Ureter (tissue), 1 donor: ENCODE measurements at places on chromosomes 4 and X. TPM values are rescaled to one million over a fixed set of nuclear protein-coding genes. Genes with fewer than 3 reads are reported as not detected.

DNA sequence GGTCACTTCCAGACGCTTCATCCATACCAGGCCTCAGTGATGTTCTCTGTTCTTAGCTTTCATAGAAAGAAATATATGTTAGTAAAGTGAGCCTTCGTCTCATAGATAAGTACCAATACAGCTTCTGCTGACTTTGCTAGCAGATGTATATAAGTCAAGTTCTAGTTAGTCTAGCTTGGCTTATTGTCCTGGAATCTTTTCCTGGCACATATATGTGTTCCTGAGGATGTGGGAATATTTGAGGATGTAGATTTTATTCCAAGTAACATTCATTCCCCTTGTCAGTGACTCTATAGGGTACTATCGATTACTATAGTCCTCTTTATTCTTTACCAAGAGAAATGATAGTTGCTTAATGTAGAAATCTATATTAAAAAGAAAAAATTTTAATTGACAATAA, 135.2 kb upstream of the FAM9C start:
- DNase-seq: no peak

Gene SH3TC1
- total RNA-seq: 87.0 TPM

Gene CXCL6
- 0.73 TPM for total RNA-seq

Gene BLTP1
- total RNA-seq: 109 TPM

Gene NALF2
- total RNA-seq: 2.0 TPM

GRCh38 chr4:83129264-83129663, 14.7 kb upstream of the PLAC8 start:
- no peak for DNase-seq

DNA sequence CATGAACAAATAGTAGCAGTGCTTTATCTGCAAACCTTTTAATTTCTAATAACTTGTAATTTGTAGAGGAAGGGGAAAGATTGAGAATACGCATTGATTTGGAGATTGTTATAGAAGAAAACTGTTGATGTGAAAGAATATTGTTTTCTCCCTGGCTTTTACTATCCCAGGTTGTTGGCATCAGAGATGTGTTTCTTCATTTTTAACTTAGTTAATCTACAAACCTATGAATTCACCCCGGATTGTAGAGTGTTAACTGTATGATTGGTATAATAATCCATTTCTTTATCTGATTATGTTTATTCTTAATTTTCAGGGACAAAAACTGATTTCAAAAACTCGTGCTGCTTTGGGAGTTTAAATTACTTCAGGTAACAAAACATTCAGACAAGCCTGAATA, 18.9 kb downstream of the AFP start:
- DNase-seq: no peak

GRCh38 chr4:177376024-177376423, 66.2 kb downstream of the AGA start:
- no peak for DNase-seq

DNA sequence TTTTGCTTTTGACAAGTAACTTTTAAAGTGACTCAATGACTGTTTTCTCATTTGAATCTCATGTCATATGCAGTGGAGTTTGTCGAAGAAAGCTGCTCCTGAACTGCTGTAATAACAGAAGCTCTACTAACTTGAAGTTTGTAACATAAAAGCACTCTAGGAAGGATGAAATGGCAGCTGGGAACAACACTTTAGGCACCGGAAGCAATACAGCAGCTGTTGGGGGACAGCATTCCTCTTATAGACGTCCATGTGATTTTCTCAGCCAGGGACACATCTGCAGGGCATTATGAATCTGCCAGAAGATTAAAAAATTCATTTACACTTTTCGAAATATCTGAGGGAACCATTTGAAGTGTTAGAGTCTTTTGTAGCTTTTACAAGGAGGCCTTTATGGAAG, 1035.8 kb downstream of the ADGRL3 start:
- DNase-seq: no peak

DNA sequence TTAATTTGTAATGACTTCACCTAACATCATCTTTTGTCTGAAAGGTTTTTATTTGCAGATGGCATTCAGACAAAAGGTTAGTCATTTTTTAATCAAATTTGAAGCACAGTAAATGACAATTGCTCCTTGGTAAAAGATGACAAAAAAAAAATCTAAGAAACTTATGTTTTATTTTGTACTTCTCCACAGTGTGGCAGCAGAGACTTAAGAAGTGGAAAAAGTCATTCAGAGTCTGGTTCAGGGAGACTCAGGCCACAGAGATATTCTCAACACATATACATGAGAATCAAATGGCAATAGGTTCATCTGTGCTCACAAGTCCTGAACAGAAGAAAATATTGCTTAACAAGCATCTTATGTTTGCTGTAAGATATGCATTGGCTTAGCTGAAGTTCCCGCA, 436.2 kb downstream of the KCNIP4 start:
- DNase-seq: no peak

DNA sequence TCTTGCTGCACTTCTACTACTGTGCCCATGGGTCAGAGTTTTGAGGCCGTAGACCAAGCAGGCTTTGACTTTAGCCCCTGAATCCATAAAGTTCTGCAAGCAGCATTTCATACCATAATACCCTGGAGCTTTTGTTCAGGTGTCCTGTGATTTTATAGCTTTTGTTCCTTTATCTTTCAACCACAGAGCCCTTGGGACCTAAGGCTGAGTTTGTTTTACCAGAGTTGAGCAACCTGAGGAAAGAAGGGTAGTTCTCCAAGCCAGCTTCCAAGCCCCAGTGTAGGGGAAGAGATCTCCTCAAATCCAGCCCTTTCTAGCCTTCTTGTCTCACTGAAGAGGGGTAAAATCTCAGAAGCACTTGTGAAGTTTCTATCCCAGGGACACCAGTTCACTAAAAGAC, 35.1 kb downstream of the MAGED2 start:
- no peak for DNase-seq

GRCh38 chr4:157219711-157220370, 687 bp upstream of the GRIA2 start:
- DNase-seq: no peak

DNA sequence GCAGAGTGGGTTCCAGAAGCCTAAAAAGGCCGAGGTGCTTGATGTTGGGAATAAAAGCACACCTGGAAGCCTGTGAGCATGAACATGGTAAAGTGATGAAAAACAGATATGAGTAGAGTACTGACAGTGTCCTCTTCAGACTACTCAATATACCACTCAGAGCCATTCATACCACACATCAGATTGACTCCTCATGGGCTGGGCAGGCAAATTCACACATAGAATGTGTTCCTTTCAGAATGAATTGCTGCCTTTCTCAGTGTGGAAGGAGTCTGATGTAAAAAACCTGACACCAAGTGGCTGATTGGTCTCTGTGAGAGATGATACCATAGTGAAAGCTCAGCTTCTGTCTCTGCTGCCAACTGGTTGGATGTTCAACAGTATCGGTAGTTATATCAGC, 442.7 kb downstream of the RAPGEF2 start:
- DNase-seq: no peak

Gene FGFBP2
- total RNA-seq: not detected

GRCh38 chr4:42453612-42454011, 56.3 kb downstream of the SHISA3 start:
- DNase-seq: no peak

DNA sequence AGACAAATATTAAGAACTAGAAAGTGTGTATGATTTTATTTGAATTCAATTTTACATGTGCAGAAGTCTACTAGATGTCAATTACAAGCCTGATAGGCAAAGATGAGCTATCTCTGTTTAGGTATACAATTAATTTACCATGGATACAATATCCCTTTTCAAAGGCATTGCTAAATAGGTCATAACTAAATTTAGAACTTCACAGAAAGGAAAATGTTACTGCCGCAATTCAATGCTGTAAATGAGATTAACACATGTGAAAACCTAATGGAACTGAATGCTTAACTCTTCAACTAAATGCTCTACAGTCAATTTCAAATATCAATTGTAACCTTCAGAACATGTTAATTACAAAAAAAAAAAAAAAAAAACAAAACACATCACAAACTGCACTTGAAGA, 14.6 kb downstream of the RAP2C start:
- no peak for DNase-seq

GRCh38 chr4:105923497-105924238, 28.4 kb downstream of the NPNT start:
- no peak for DNase-seq

Gene ETDB
- not detected for total RNA-seq

DNA sequence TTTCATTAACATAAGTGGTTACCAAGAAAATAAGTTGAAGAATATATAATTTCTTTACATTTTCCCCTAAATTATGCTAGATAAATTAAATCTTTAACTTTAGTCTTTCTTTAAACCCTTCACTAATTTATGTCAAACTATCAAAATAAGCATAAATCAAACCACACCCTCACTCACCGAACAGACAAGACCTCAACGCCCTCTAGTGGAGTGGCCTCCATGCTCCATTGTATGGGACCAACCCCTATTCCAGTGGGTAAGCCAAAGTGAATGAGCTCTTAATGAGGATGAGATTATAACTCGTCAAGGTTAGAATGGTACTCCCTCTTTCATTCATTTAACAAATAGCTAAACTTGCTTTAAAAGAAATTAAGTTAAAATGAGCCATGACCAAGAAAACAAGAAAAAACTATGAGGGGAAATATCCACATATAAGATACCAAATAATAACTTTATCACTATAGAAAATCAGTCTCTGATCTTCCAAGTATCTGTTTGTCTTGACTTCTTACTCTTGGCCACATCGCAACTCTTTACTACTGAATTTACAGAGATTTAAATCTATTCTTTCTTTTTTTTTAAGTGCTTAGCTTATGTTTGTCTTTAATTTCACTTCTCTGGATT, 15.6 kb upstream of the BBS12 start:
- peak; percentile 50 for DNase-seq

Gene SPARCL1
- 400 TPM for total RNA-seq

DNA sequence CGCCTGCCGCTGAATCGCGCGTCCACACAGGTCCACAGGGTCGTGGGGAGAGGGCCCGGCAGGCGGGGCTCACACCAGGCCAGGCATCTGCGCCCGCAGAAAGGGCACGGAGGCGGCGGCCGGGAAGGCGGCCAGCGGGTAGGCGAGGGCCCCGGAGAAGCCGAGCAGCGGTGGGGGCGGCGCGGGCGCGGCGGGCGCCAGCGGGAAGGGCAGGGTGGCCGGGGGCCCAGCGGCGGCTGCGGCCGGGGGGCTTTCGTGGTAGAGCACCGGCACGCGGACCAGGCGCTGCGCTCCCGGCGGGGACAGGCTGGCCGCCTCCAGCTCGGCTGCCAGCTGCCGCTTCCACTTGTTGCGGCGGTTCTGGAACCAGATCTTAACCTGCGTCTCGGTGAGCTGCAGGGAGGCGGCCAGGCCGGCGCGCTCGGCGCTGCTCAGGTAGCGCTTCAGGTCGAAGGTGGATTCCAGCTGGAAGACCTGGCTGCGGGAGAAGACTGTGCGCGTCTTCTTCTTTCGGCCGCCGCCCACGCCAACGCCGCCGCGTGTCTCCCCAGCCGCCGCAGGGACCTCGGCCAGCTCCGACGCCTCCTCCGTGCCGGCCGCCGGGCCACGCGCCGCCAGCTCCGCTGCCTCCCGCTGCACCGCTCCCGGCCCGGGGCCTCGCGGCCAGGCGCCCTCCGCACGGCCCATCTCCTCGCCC, 3.9 kb downstream of the HMX1 start:
- no peak for DNase-seq

Gene PRRG1
- 11.0 TPM for total RNA-seq

DNA sequence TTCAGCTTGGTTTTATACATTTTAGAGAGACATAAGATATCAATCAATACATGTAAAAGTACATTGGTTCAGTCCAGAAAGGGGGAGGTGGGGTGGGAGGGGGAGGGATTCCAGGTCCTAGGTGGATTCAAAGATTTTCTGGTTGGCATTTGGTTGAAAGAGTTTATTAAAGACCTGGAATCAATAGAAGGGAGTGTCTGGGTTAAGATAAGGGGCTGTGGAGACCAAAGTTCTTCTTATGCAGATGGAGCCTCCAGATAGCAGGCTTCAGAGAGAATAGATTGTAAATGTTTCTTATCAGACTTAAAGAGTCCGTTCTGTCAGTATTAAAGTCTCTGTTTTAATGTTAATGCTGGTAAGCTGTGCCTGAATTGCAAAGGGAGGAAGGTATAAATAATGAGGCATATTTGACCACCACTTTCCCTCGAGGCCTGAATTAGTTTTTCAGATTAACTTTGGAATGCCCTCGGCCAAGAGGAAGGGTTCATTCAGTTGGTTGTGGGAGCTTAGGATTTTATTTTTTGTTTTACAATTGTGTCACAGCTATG, 169.9 kb downstream of the AASDH start:
- DNase-seq: no peak

DNA sequence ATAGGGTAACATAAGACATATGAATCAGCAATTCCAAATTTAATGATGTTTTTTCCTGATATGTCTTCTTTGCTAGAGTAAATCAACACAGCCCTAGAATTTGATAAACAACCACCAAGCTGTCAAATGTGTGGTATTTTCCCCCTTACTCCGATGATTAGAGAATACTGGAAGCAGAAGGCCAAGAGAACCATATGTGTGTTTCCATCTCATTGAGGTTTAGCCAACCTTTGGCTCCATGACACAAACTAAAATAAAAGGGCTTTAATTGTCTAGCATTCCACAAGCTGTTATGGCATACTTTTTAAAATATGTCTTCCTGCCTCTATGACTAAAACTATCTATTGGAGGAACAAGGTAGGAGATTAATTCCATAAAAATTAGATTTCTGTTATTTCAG, 1222.4 kb upstream of the AGA start:
- no peak for DNase-seq

- DNase-seq: no peak
These were observed 4.2 kb downstream of the PDE6B start for GRCh38 chr4:629636-629914.

Gene PNPLA4
- total RNA-seq: 31.8 TPM

GRCh38 chr4:117664706-117665444, 369.4 kb upstream of the NDST3 start:
- DNase-seq: no peak

Gene GYG2
- 4.9 TPM for total RNA-seq

- no peak for DNase-seq
These were observed 44.5 kb upstream of the PGRMC2 start for GRCh38 chr4:128332081-128332480.

DNA sequence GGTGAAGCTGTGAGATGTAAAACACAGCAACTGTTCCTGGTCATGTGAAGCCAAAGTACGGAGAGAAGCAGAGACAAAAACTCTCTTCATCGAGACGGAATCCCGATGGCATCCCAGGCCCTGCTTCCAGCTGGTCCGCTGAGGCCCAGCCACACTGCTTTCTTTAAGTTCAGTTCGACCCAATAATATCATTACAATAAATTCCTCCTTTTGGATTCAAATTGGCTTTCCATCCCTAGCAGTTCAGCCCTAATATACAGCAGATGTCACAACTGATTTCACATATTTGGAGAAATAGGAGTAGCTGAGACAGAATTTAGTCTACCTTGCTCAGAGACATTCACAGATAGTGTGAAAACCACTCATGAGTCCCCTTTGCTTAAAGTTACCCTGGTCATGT, 98.3 kb upstream of the SPRY1 start:
- no peak for DNase-seq

Gene TCEAL6
- total RNA-seq: 1.4 TPM

Gene TBC1D1
- total RNA-seq: 191 TPM
